Stimulated activated CD4-positive, alpha-beta T cell treated with anti-CD3 and anti-CD28 coated beads, TNF-alpha, amount 100 ng/mL, for 1 hour (primary cell): ENCODE measurements at places on chromosomes 7 and 10.
A peak's percentile ranks its signal among the peaks of the same experiment; 100 is the strongest.

- no peak for DNase-seq
These were observed 26.3 kb upstream of the PWWP2B start for GRCh38 chr10:132370426-132371340.

DNA sequence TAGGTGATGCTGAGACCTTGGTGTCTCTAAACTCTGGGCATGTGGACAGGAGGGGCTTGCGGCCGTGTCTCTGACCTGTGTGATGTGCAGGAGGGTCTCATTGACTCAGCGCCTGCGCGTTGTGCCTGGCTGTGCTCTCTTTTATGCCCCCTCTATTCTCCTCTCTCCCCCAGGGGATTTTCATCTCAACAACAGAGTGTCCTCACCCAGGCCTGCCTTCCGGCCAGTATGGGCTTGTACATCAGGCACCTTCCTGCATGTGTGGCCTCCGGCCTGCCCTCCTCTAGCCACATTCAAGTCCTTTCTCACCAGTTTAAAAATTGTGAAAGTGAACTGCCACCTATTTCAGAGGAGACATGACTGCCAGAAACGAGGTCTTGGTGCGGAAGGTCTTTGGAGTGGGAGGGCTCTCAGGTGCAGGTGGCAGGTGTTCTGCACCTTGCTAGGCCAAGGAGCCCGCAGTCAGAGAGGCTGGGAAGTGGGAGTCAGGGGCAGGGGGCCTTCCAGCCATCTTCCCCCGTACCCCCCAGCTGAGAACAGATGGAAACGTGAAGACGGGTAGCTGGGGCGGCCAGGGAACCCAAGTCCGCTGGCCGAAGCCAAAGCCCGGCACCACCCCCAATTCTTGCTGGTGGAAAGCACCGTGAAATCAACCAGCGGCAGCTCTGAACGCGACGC lies 531 bp upstream of the INTS15 start:
- no peak for DNase-seq

DNA sequence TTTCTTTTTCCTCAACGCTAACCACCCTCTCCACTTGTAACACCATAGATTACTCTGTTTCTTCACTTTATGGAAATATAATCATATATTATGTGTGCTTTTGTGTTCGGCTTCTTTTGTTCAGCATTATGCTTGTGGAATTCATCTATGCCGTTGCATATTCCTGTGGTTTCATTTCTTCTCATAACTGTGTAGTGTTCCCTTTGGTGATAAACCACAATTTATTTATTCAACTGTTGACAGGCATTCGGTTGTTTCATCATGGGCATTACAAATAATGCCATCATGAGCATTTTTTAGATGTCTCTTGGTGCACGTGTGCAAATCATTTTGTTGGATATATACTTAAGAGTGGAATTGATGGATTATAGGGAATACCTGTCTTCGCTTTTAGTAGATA lies 12.1 kb downstream of the AVL9 start:
- no peak for DNase-seq

- DNase-seq, result no peak
These were observed 50.6 kb downstream of the HIPK2 start for GRCh38 chr7:139727151-139727705.

DNA sequence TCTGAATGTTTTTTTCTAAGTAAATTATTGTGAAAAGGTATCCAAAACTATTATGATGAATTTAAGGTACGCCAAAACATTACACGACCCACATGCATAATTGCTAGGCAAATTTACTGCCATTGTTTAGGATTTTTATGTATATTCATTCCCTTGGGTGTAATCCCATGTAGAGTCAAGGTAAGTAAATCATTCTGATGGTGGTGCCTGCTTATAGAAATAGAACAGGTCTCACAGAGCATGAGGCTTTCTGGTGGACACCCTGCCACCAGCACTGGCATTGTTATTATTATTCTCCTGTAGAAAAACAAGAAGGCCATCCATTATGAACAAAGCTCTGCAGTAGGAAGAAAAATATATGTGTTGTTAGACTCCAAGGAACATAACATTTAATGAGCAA lies 111.7 kb upstream of the ZNF804B start:
- no peak for DNase-seq

DNA sequence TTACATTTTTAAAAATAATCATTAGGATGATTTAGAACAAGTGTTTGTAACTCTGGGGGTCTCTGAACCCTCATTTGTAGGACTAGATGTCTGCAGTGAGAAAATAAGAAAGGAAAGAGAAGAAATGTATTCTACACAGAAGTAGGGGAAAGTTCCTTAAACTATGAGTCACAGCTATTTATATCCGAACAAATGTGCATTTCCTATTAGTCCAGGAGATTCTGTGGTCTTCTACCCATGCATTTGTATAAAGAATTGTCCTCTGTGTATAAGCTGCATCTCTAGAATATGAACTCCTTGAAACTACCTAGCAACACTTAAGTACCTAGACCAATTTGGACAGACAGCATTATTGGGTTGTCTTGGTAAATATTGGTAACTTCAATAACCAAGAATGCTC lies 15.9 kb upstream of the CD36 start:
- no peak for DNase-seq

DNA sequence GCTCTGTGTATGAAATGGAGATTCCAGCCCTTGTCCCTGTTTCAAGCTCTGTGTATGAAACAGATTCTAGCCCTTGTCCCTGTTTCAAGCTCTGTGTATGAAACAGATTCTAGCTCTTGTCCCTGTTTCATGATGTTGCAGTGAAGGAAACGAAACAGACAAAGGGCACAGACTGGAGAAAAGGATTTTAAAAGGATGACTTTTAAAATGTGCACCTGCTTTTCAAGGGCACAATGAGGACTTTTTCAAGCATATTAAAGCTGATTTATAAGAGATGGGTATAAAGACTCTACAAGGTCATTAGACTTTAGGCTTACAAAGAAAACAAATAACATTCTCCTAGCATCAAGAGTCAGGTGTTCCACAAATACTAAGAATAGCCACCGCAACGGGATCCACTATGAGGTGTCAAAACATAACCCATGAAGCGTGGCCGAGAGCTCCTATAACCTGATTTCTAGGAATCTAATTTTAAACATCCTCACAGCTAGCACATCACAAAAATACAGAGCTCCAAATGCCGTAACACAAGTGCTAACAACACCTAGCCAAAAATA lies 29.0 kb downstream of the DIP2C start:
- DNase-seq, result no peak

DNA sequence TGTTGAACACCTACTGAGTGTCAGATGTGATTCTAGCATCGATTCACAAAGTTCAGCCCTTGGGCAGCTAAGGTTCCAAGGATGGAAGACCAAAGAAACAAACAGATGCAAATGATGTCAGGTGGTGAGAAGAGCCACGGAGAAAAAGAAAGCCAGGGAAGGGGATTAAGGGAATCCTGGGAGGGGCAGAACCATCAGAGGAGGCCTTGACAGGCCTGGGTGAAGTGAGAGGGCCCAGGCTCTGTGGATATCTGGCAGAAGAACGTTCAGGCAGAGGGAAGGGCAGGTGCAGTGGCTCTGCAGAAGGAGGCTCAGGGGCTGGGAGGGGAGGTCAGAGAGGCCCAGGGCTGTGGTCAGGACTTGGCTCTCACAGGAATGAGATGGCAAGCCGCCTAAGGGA lies 90.4 kb downstream of the C10orf105 start:
- no peak for DNase-seq

GRCh38 chr7:521221-522070 lies 1.8 kb upstream of the PDGFA start:
- DNase-seq, result no peak

GRCh38 chr7:108920490-108920889 lies 350.8 kb downstream of the DNAJB9 start:
- no peak for DNase-seq

DNA sequence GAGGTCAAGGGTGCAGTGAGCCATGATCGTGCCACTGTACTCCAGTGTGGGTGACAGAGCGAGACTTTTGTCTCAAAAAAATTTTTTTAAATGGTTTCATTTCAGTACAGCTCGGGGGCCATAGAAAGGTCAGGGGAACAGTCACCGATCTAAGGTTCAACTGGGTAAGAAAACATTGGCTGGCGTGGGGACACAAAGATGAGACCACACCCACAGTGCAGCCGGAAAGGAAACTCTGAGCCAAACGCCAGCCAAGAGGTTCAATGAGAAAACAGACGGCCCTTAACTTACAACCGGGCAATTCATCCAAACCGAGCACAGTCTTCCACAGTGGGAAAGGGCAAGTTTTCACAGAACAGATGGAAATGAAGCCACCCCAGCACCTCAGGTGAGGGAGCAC lies 65.1 kb downstream of the SLC37A3 start:
- DNase-seq, result no peak

DNA sequence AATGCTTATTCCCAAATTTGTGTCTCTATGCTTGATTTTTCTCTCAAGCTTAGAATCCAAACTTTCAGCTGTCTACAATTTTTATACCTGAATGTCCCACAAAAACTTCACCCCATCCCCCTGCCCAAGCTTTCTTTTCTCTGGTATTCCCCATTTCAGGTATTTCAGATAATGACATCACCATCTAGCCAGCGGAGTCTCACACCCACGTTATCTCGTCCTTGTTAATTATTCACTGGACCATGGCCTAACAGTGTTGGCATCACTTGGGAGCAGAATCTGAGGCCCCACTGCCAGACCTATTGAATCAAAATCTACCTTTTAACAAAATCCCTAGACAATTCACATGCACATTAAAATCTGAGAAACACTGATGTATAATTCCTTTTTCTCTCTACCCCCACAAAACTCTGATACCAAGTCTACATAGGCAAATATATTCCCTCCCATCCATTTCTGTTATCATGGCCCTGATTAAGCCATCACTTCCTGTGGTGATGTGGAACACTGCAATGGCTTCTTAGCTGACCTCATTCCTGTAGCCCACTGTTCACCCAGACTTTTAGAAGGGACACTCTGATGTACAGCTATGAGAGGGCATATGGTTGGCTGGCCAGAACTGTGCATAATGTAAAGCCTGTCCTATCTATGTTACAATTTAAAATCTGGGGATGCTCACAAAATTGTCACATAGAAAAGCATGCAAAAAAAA lies 31.4 kb downstream of the ZNF438 start:
- no peak for DNase-seq

GRCh38 chr10:35336921-35337823 lies 863 bp downstream of the CCNY start:
- peak; percentile 18 for DNase-seq

GRCh38 chr10:124640538-124641231 lies 103.5 kb downstream of the FAM53B start:
- no peak for DNase-seq

DNA sequence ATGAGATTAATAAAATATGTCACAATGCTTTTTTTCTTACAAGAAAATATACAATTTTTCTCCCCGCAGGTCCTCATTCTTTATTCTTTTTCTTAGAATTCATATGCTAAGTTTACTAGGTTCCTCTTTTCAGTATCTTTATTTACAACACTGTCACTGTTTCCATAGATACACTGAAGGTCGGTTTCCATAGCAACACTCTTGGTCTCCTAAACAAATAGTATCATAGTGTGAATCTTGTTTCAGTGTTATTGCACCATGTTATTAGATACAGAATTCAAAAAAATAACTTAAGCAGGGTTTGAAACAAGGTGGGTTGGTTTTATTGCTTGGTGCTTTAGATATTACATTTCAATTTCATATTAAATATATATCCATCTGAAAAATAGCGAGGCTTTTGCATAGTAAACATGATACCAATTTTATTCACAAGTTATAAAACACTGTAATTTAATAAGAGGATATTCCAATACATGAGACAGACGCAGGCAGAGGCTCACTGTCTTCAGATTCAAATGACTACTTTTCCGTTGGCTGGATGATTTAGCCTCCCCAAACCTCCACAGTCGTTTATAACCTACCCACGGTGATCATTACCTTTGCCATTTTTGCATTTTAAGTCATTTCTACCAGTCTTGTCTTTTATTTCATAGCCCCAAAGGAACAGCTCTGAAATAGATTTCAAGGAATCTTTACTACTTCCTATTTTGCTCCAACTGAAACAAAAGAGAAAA lies 88.9 kb upstream of the KLF6 start:
- no peak for DNase-seq
